Left lung (tissue), 14 donors: ENCODE measurements at places on chromosomes 6 and 20.
A peak's percentile ranks its signal among the peaks of the same experiment; 100 is the strongest.

GRCh38 chr6:7246401-7247178 lies 66.4 kb downstream of the SSR1 start:
- no peaks in the 10 kb centered on the region for H3K36me3 ChIP-seq
- H3K27me3 ChIP-seq = no peaks in the 10 kb centered on the region
- no peak overlapping the region for H3K4me3 ChIP-seq
- no peak overlapping the region for H3K27ac ChIP-seq
- H3K4me1 ChIP-seq = peaks cover 18% of the 10 kb centered on the region
- no peak for DNase-seq

DNA sequence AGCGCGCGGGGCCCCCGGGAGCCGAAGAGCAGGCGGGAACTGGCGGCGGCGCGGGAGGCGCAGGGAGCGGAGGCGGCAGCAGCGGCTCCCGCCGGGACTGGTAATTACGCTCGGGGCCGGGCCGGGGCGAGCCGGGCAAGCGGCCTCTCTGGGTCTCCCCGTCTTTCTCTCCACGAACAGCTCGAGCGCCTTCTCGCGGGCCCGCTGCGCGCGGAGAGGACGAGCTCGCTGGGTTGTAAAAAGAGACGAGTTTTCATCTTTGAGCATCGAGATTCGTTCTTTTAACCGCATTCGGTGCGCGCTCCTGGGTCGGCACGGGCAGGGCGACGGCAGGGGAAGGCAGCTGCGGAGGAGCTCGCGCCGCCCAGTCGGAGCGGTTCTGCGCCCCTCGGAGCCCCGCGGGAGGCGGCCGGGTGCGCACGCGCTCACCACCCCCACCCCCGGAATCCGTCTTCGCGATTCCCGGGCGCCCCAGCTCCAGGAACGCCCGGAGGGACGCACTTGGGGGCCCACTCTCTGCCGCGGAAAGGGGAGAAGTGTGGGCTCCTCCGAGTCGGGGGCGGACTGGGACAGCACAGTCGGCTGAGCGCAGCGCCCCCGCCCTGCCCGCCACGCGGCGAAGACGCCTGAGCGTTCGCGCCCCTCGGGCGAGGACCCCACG lies 38.0 kb downstream of the YTHDF1 start:
- H3K27me3 ChIP-seq = peaks cover 100% of the 10 kb centered on the region
- peaks cover 39% of the 10 kb centered on the region for H3K4me1 ChIP-seq
- H3K27ac ChIP-seq = no peak overlapping the region
- no peak overlapping the region for H3K4me3 ChIP-seq
- no peak for DNase-seq

DNA sequence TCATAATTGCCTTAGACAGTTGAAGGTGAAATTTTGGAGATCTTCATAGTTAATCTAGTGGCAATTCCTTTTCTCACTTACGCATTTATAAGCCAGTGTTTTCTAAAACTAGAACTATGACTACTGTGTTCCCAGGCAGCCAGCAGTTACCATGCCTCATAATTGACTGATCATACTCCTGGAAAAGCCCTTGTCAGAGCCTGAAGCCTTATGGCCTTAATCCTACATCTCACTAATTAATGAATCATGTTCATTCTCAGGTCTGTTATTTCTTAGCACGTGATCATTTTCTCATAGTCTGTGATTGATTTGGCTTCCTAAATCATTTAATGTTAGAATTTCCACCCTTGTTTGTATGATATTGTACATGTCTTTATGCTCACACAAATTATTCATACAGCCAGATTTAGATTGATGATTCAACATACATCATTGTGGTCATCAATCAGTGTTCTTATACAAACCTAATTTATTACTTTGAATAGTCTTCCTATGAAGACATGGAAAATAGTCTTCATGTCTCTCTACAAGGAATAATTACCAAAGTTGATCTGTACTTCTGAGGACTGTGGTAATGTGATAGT lies 132.6 kb upstream of the ASCC3 start:
- no peaks in the 10 kb centered on the region for H3K36me3 ChIP-seq
- no peak overlapping the region for H3K27ac ChIP-seq
- H3K4me1 ChIP-seq = no peaks in the 10 kb centered on the region
- no peak for DNase-seq
- H3K27me3 ChIP-seq = no peaks in the 10 kb centered on the region

GRCh38 chr6:54813892-54814291 lies 32.7 kb upstream of the FAM83B start:
- no peaks in the 10 kb centered on the region for H3K4me1 ChIP-seq
- H3K4me3 ChIP-seq = no peak overlapping the region
- no peak overlapping the region for H3K27ac ChIP-seq

- no peak overlapping the region for H3K27ac ChIP-seq
- peaks cover under 1% of the 10 kb centered on the region for H3K4me1 ChIP-seq
- H3K36me3 ChIP-seq = no peaks in the 10 kb centered on the region
- no peaks in the 10 kb centered on the region for H3K27me3 ChIP-seq
Measured at GRCh38 chr6:81772741-81773140, 20.3 kb upstream of the TENT5A start.

DNA sequence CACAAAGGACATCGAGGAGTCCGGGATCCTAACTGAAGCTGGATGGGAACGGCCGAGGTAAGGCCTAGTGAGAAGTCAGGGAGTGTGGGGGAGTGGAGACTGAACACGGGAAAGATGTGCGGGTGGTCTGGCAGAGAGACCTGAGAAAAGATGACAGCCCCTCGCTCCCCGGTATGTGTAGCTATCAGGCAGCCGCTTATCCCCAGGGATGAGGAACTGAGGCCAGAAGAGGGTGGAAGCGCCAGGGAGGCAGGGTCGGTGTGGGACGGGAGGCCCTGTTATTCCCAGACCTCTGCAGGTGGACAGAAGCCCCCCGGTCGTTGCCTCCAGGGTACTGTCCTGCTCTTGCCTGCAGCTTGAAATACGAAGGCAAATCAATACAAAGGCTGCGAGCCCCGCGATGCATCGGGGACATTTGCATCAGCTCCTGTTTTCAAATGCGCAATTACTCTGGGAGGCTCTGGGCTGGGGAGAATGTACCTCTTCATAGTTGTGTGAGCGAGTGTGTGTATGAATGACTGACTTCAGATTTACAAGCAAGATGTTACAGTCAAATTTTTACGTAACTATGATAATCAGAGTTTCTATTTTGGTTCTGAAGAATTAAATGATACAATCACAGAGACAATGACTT lies 221.3 kb downstream of the QKI start:
- H3K4me3 ChIP-seq = no peak overlapping the region
- no peaks in the 10 kb centered on the region for H3K36me3 ChIP-seq
- no peak for DNase-seq
- H3K4me1 ChIP-seq = no peaks in the 10 kb centered on the region
- peaks cover 7% of the 10 kb centered on the region for H3K27me3 ChIP-seq

DNA sequence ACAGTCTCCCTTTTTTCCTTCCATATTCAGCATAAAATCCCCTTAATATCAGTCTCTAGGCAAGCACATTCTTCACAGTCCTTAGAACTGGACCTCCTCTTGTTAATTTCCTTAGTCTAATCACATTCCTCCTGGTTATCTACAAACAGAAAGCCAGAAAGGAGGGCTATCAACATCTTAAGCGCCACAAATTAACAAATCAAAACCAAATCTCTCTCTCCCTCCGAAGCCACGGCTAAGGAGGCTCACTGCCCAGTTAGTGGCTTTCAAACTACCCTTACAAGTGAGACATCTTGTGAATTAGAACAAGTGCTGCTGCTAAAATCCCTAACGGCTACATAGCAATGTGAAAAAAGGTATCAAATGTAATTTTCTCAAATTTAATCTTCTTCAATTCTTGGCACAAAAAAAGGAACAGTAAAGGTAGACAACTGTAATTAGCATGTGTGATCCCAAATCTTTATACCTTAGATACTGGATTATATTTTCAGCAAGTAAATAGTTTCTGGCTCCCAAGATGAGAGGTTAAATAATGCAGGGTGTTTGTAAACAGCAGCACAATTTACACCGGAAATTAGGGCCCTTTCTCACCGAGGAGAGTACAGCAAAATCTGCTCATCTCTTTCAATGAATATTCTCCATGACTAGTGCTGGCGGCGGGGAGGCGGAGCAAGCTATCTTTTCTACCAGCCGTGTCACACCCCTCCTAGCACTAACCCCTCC lies 1.4 kb upstream of the TRIM39 start:
- H3K27me3 ChIP-seq = no peaks in the 10 kb centered on the region
- H3K36me3 ChIP-seq = peaks cover 13% of the 10 kb centered on the region
- peaks cover 67% of the 10 kb centered on the region for H3K4me1 ChIP-seq
- H3K27ac ChIP-seq = peak overlapping the region; percentile 94
- peak overlapping the region; percentile 96 for H3K4me3 ChIP-seq
- DNase-seq = no peak
